ENCODE measurements at places on chromosomes 6 and 20.

- no peak for DNase-seq
These were observed 75.1 kb downstream of the LY86 start for GRCh38 chr6:6663421-6664135.

DNA sequence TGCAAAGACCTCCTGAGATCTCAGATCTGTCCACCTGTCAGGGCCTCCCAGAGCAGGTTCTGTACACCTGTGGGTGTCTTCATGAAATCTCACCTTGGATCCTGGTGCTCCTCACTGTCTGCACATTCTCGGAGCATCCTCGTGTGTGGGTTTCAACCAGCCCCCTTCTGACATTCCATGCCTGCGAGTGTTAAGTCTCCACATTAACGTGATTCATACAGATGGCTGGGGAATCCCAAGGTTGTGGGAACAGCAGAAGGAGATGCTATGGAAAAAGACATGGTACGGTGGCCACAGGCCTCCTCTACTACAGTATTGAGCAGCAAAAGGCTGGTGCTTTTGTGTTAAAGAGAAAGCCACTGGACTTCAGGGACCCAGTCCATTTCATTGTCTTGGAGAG lies 556.5 kb downstream of the DHX35 start:
- no peak for DNase-seq

DNA sequence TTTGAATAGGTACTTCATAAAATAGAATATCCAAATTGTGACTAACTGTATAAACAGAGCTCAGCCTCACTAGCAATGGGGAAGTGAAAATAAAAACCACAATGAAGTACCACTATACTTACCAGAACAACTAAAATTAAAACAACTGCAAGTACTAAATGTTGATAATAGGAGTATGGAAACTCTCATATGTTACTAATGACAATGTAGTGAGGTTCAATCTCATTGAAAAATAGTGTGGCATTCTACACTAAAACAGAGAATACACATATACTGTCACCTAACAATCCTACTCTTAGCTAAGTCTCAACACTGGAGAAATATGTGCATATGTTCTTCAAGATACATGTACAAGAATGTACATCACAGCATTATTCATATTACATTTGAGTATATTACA lies 132.0 kb upstream of the CARMIL1 start:
- DNase-seq, result no peak

GRCh38 chr6:12051861-12052368 lies 39.8 kb downstream of the HIVEP1 start:
- no peak for DNase-seq

- DNase-seq, result no peak
These were observed 78.5 kb upstream of the FAM184A start for GRCh38 chr6:119156757-119157505.

DNA sequence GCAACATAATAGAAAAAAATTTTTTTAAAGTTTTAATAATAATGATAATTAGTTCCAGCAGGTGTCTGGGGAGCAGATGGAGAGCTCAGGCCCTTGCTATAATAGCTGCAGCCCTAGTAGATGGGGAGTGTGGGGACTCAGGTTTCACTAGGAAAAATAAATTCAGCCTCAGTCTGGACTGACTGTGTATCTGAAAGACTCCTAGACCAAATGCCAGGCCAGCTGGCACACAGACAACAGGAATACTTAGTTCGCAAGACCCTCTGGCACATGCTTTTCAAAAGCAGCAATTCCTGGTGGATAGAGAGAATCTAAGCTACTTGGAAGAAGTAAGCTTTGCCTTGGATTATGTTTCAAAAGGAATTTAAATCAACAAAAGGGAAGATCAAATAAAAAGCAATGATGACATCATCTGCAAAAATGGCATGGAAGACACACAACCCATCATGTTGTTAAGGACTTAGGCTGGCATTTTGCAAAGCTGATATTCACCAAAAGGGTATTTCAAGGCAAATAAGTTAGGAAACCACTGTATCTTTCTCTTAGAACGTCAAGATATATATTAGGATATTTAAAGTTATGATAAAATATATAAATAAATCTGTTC lies 107.8 kb downstream of the RNGTT start:
- no peak for DNase-seq

GRCh38 chr6:99402448-99402847 lies 8.5 kb upstream of the COQ3 start:
- no peak for DNase-seq
